ENCODE measurements at places on chromosomes 3 and 15.

GRCh38 chr3:71599416-71599815 is 15.9 kb upstream of the FOXP1 start:
- DNase-seq = no peak

GRCh38 chr15:99752556-99752955 is 19.3 kb upstream of the LYSMD4 start:
- no peak for DNase-seq

GRCh38 chr15:97096303-97096835 is 765.9 kb downstream of the NR2F2 start:
- DNase-seq = no peak

- no peak for DNase-seq
Measured at GRCh38 chr3:74590620-74591262, 23.7 kb downstream of the CNTN3 start.

- DNase-seq = no peak
Measured at GRCh38 chr3:37161351-37161750, 13.0 kb downstream of the LRRFIP2 start.

DNA sequence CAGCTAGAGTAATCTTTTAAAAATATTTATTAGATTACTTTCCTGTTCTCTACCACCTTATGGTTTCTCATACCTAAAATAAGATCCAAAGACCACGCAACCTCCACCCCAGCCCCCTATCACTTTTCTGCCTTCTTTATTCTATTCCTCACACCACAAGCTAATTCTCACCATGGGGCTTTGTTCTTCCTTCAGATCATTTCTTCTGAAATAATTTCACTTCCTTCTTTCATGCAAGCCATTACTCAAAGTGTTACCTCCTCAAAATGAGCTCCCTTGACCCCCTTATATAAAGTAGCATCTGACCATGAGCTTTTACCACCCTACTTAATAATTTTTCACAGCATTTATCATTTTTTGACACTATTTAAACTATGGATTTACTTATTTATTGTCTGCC is 233.2 kb upstream of the TMCO5A start:
- no peak for DNase-seq

DNA sequence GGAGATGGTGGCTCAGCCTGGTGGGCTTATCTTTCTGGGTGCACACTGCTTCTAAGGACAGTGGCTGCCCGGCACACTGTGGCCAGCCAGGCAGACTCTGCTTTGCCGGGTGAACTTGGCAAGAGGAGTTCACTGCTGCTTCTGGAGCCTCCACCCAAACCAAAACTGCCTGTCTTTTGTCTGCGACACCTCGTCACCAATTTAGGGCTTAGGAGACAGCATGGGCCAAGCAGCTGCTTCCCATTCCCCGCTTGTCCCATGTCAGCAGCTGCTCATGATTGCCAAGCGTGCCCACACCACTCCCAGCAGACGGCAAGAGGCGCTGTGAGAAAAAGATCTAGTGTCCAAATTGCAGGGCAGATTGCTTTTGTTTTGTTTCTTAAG is 57.3 kb downstream of the LSM3 start:
- no peak for DNase-seq

DNA sequence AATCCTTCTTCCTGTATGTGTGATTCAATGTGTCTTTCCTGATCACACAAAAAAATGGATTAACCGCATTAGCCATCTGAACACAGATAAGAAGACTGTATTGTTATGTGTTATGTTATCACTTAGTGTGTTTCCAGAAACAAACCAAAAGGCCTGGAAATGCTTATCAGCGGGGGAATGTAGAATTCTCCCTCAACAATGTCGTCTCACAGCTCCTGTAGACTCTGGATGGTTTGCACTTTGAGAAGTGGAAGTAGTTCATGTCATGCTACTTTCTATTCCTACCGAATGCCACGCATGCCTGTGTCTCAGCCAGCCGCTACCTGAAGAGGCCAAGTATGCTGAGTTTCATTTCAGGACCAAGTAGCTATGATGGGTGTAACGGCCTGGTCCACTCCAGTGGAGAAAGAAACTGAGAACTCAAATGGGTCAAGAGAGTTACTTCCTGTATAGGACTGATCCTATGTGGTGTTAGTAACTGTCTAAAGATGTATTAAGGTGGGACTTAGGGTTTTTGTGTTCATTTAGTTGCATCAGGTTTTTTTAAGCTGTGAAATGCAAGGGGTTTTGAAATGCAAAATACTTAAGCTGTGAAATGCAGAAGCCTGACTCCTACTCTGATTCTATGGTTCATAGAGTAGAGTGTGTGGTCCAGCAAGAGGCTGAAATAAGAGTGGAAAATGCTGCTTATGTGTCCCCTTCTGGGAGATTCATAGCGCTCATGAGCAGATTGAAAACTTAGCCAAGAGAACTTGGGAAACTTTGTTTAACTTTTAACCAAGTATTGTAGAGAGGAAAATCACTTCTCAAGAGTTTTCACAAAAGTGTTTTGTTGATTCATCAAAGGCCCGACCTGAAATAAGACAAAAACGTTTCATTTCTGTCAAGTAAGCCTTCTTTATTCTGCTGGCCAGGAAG is 118.5 kb upstream of the LMOD3 start:
- DNase-seq = no peak

GRCh38 chr3:24498796-24499195 is 4.1 kb upstream of the THRB start:
- DNase-seq = no peak

GRCh38 chr15:73873889-73874511 is 636 bp downstream of the TBC1D21 start:
- DNase-seq = no peak

- no peak for DNase-seq
Measured at GRCh38 chr15:96336596-96337364, 6.3 kb downstream of the NR2F2 start.

- no peak for DNase-seq
Measured at GRCh38 chr15:88089024-88089620, 167.4 kb downstream of the NTRK3 start.

- DNase-seq = no peak
Measured at GRCh38 chr3:18207226-18207625, 217.9 kb downstream of the SATB1 start.

- no peak for DNase-seq
Measured at GRCh38 chr3:190848870-190849269, 13.6 kb downstream of the GMNC start.

- no peak for DNase-seq
Measured at GRCh38 chr3:186239321-186239720, 122.7 kb downstream of the DGKG start.

DNA sequence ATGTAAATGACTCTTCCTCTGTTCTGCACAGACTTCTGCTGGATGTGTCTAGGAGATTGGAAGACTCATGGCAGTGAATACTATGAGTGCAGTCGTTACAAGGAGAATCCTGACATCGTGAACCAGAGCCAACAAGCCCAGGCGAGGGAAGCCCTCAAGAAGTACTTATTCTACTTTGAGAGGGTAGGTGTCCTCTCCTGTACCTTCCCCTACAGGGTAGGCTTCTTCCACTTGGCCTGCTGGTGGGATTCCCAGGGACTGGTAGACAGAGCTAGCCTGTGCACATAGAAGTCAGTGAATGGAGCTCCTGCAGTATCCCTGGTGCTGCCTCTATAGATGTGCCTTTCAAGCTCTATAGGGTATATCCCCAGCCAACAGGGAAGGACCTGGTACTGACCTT is 10.6 kb upstream of the P4HTM start:
- DNase-seq = no peak

DNA sequence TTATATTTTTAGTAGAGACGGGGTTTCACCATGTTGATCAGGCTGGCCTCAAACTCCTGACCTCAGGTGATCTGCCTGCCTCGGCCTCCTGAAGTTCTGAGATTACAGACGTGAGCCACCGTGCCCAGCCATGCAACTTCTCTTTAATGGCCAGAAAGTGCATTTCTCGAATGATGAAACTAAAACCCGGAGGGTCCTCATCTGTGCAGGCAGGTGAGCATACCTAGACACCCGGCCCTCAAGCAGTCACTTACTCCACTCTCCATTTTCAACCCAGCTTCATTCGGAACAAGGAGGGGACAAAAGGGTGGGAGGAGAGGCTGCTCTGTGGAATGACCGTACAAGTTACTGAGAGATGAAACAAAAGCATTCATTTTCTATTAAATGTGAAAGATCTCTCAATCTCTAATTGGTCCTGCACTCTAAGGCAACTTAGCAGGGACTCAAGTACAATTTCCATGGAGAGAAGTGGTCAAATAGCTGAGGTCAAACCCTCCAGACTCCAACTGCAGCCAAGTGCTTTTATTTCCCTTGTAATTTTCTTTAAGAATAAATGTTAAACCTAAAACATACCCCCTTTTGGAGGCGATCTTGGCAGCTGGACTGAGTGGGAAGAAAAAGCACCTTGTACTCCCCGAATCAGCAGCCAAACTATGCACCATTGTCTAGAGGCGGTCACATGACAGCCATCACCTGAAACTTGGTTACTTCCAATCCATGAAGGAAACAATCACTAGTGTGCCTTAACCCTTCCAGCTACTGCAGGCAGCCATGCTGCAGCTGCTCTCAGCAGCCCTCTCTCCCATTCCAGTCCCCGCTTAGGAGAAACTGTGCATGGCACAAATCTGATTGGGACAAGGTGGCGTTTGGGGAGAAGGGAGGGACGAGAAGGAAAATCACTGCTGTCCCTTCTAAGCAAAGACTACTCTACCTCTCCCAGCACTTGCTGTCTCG is 62.2 kb downstream of the VGLL4 start:
- no peak for DNase-seq

GRCh38 chr3:141646760-141647561 is 91.1 kb upstream of the RNF7 start:
- no peak for DNase-seq

- no peak for DNase-seq
Measured at GRCh38 chr3:159837725-159838124, 150.9 kb upstream of the IL12A start.

DNA sequence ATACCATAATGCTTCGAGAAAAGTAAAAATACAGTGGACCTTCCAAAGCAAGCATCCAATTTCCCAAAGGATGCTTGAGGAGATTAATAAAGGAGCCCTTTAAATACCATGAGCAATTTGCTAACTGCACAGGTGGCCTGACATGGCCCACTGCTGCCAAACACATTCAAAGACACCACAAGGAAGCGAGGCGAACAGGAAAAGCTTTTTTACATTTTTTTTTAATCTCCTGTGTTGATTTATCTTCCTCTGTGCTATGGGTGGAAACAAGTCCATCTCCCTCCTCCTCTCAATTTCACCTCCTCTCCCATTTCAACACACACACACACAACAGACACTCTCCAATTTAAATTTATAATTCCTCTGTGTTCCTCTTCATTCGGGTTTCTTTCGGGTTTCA is 243.4 kb downstream of the IGSF11 start:
- DNase-seq = no peak

DNA sequence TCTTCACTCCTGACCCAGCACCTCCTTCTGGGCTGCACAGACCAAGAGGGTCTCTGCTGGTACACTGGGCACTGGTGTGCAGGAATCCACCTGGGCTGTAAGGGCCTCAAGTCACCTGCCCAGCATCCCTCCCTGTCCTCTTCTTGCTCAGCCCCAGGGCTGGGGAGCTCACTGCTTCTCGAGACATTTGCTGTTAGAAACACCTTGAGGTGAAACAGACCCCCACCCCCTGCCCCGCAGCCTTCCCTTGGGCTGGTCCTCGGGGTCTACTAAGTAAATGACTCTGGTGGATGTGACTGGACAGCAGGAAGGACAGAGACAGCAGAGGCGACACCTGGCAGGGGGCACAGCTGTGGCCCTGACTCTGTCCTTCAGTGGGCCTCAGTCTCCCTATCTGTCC is 29.1 kb downstream of the LOXL1 start:
- no peak for DNase-seq

- no peak for DNase-seq
Measured at GRCh38 chr3:9701006-9701405, 2.6 kb upstream of the CPNE9 start.

DNA sequence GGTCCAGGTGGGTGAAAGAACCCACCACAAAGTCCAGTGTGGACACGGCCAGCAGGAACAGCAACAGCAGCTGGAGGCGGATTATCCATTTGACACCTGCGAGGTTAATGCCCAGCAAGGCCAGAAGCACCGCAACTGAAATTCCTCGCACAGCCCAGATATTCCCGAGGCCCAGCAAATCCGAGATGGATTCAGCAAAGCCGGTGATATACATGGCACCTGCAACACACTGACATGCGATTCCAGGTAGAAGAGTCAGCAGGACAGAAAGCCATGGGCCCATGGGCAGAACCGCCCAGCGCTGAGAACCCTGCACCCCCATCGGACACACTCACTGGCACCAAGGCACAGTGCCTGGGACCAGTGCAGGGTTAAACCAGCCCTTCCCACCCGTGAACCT is 34.8 kb downstream of the SLC12A8 start:
- DNase-seq = no peak

- DNase-seq = no peak
Measured at GRCh38 chr3:110664148-110664547, 407.5 kb upstream of the NECTIN3 start.

DNA sequence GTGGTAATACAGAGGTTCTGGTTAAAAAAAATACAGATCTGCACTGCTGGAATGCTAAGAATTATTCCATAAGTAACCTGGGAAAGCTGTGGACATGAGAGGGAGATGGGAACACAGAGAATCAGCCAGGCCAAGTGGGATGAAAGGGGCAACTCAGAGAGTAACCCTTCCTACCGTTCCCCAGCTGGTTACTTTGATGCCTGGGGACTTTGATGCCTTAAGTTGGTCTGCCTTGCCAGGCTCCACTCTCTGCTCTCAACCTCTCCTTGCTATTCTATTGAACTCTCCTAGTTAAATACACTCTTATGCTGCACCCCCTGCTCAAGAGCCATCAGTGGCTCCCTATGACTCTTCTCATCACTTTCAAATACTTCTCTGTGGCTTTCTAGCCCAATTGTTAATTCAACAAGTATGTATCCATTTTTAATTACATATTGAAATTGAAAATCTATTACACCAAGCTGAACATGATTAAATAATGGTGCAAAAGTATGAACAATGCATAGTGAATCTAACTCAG is 315.5 kb downstream of the TLE3 start:
- no peak for DNase-seq

GRCh38 chr3:39727415-39727814 is 82.0 kb upstream of the MYRIP start:
- no peak for DNase-seq

GRCh38 chr3:46353647-46354410 is at the start of gene CCR2:
CCR2 (plus strand) TSS chr3:46354111; CDS start chr3:46357528, 3,417 bp downstream.
- DNase-seq = no peak

DNA sequence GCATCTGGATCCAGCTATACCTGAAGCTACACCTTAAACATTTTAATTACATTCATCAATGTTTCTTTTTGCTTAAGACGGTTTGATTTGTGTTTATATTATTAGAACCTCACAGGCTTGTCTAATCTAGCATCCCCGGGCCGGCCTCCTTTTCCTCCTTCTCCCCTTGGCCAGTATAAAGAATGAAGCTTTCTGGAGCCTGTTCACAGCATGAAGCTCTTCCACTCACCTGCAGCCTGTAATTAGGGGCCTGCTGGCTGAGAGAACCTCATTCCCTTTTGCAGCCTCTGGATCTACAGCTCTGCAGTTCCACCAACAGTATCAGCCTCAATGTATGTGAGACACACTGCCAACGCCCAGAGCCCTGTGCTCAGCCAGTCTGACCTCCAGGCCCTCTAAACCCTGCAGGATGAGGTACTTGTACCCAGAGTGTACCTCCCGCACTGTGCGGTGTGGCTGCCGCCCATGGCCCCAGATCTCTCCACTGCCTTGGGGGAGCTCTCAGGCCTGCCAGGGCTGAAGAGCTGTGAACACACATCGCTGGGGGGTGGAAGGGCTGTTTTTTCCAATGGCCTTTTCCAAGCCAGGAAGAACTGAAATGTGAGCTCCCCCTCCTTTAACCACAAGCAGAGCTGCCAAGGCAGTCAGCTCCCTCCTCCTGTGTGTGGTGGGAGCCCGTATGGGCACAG is 114.7 kb upstream of the ALDH1A3 start:
- DNase-seq = no peak

- DNase-seq = no peak
Measured at GRCh38 chr3:122091602-122092295, 36.6 kb downstream of the CD86 start.

Data from H1 (cell line).